Epithelial cell of proximal tubule (primary cell): ENCODE measurements at places on chromosomes 3 and 15.
A peak's percentile ranks its signal among the peaks of the same experiment; 100 is the strongest.

DNA sequence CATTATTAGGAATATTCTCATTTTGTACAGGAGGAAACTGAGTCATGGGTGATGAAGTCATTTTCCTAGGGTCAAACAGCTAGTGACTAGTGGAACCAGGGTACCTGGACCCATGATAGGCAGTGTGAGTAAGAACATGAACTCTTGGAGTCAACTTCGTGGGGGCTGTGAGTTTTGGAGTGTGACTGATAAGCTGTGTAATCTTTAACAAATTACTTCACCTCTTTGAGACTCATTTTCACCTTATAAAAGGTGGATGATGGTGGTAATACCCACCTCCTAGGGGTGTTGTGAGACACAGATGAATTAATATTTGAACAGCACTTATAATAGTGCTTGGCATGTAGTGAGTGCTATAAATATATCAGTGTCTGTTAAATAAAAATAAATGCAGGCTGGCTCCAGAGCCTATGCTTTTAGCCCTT is 9.1 kb downstream of the SEMA6D start:
- DNase-seq = peak; percentile 48

DNA sequence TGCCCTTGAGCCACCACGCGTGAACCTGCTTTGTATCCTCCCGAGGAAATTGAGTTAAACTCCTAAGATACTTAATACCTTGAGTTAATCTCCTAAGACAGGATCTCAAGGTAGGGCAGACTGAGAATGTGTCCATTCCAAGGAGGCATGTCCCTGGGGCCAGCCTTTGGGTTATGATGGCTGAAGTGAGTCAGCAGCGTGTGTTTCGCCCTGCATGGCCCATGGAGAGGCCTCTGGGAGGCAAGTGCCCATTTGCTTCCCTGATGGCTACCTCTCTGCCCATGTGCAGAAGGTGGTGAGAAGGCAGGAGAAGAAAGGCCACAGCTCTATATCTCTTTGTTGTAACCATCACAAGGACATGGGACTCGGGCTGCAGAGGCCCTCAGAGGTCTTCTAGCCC is 36.7 kb upstream of the LIMD1 start:
- DNase-seq = no peak

GRCh38 chr15:40558952-40559742 is 5.7 kb downstream of the CCDC32 start:
- no peak for DNase-seq

- DNase-seq = no peak
Observed at GRCh38 chr15:70055601-70056051, 42.1 kb downstream of the TLE3 start.
